ENCODE measurements at places on chromosomes 2 and 18.

- DNase-seq = peak; percentile 83
Measured at GRCh38 chr2:58131191-58132011, 84.8 kb downstream of the VRK2 start.

DNA sequence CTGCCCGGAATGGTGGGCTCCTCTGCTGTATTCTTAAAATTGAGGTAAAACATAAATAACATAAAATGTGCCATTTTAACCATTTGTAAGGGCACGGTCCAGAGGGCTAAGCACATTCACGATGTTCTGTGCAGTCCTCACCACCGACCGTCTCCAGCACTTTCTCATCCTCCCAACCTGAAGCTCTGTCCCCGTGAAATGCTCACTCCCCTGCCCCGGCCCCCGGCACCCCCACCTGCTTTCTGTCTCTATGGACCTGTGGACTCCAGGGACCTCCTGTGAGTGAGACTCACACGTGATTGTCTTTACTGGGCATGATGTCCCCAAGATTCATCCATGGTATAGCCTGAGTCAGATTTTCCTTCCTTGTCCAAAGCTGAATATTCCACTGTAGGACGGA lies 38.7 kb upstream of the CTDP1 start:
- DNase-seq = no peak

- no peak for DNase-seq
Measured at GRCh38 chr2:36140391-36140790, 215.2 kb upstream of the CRIM1 start.

DNA sequence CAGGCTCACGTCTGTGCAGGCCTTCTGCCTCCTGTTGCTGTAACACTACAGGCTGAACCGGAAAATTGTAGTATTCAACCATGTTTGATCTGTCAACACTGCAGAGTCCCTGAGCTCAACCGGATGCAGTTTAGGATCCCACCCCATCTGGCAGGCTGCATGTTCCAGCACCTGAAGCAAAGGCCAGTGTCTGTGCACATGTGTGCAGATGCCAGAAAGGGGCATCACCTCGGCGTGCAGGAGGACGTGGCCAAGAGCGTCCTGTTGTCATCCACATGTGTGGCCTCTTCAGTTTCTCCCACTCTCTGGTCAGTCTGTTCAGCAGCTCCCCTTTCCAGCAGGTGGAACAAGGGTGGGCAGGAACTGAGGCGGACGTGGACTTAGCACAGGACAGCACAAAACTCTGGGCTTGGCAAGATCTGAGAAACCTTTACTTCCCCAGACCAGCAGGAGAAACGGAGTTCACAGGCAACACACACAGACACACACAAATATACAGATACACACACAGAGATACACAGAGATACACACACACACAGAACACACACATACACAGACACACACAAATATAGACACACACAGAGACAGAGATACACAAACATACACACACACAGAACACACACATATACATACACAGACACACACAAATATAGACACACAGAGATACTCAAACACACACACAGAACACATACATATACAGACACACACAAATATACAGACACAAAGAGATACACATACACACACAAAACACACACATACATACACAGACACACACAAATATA lies 111.3 kb downstream of the NDUFA10 start:
- no peak for DNase-seq

GRCh38 chr2:223735035-223735640 lies 102.2 kb downstream of the AP1S3 start:
- DNase-seq = peak; percentile 77

DNA sequence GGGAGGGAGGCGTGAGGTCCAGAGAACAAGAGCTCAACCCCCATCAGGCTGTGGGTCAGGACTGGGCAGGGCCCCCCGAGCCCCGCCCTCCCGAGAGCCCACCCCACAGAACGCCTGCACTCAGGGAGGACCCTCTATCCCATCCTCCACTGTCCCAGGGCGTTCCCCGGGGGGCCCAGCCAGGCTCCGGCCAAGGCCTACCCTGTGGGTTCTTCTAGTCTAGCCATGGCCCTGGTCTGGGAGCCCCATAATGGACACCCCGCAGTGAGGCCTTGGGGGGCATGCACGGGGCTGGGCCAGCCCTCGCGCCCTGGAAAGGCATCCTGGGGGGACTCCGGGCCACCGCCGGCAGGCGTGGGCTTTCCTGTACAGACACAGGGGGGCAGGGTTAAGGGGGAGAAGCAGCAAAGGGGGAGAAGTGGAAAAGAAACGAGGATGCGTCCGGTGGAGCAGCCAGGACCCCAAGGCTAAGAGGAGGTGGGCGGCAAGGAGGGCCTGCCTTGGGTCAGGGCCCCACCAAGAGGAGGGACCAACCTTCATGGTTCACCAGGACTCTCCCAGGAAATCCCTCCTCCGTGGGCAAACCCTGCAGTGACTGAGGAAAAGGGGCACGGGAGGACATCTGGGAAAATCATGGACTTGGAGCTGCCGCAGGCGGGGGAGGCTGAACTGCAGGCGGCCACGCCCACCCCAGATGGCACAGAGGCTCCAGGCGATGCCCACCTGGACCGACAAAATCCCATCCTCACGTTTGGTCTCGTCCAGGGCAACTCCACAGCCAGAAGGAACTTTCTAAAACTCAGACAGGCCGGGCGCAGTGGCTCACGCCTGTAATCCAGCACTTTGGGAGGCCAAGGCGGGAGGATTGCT lies 2.7 kb upstream of the CROCC2 start:
- no peak for DNase-seq

DNA sequence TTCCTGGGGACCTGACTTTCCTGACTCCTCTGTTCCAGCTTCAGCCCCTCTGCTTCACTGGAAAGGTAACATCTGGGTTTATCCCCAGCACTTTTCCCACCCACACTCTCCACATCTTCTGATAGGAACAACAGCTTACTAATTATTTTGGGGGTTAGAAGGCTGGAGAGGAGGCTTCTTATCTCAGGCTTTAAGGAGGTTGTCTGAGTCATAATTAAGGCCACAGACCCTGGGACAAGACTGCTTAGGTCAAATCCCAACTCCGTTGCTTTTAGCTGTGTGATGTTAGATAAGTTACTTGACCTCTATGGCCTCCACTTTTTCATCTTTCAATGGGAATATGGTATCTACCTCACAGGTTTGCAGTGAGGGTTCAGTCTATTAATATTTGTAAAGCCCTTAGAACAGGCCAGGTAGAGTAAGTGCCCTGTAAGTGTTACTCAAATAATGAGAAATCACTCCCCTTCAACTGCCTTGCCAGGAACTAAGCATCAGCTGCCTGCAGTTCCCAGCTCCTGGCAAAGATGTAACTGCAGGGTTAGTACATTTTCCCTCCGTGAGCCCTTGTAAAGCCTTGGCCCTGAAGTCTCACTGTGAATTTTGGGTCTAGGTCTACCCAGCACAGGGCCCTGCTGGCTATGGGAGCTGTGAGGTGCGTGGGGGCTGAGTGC lies 123.6 kb downstream of the MTX2 start:
- DNase-seq = no peak

DNA sequence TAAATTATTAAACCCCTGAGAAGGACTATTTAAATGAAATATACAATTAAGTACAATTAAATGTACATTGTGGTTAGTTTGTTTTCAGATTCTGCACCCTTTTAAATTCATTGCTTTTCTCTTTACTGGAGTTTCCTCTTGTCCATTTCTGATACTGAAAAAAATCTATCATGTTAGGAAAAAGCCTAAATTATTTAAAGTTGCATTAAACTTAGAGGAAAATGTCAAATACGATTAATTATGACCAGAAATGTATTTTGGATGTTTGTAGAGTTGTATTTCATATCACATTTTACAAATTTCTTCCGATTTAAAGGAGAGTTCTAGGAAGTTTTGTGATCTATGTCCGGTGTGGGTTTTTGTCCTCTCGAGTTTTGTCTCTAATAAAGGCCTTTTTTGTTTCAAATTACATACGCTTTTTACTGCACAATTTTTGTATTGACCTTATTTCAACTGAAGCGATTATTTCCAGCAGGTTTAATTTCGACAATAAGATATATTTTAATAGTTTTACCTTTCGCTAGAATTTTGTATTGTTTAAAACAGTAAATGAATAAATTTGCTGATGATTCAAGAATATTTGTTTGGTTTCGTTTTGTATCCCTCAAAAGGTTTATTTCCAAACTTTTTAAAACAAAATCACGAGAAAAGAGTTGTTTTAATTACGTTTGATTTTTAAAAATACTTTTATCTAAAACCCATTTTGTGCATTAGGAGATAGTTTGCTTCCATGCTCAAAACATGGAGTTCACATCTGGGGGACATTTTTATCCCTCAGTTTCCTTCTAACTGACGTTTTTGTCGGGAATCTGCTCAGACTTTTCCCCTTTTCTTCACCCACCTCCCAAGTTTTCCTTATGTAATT lies 3.3 kb upstream of the SATB2 start:
- DNase-seq = no peak

DNA sequence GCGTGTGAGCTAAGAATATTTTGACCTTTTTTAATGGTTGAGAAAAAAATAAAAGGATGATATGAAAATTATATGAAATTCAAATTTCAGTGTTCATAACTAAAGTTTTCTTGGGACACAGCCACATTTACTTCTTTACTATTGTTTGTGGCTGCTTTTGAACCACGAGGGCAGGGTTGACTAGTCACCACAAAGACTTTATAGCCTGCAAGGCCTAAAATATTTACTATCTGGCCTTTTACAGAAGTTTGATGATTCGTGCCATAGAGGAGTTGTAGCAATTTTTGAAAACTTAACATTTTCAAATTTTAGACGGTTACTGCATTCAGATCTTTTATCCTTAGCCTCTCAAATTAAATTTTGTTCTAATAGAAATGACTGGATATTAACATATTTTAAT lies 69.9 kb downstream of the LIMS1 start:
- peak; percentile 48 for DNase-seq

DNA sequence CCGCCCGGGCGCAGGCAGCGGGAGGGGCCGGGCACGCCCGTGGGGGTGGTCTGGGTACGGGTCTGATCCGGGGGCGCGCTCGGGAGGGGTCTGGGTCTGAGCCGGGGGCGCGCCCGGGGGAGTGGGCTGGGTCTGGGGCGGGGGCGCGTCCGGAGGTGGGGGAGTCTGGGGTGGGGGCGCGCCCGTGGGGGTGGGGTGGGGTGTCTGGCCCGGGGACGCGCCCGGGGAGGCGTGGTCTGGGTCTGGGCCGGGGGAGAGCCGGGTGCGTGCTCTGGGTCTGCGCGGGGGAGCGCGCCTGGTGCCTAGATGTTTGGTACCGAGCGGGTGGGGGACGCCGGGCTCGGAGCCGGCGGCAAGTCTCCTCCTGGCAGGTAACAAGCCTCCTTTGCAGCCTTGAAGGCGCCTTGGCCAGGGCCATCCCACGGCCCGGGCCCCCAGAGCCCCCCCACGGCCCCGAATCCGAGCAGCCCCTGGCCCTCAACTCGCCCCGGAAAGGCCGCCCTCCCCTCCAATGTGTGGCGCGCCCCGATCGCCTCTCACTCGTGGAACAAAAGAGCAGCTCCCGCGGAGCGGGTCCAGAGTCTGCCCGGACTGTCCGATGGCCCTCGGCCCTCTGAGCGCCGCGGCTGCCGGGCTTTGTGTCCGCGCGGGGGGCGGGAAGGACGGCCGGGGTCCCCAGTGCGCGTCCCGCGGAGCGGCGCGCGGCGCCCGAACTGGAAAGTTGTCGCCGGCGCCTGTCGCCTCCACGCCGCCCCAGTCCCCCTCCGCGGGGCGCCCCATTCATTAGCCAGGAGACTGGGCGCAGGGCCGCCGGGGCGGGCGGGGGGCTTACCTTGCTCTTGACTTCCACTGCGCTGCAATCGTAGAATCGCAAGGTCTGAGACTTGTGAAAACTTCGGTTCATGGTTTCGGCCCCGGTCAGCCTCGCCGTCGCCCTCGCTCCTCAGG lies 595 bp downstream of the PARD6G start:
- no peak for DNase-seq

GRCh38 chr18:46958209-46958608 lies 40.8 kb downstream of the KATNAL2 start:
- DNase-seq = no peak
